Cerebellum (tissue), 4 donors: ENCODE measurements at places on chromosomes 13 and 19.

DNA sequence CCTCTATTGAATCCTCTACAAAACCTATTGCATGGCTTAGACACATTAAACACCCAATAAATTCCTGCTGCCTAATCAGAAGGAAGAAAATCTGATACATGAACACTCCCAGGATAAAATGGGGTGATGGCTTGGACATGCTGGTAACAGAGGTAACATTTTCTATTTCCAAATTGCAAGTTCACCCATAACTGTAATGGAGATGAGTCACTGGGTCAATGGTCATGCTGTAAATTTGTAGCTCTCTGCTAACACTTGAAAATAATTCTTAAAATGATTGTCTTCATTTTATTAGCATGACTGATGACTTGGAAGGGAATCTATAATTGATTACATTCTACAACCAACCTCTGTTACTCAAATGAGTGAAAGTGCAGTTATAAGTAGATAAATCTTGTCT is 434.1 kb downstream of the FGF14 start:
- DNase-seq, result no peak

GRCh38 chr13:104436555-104436954 is 1370.3 kb upstream of the SLC10A2 start:
- DNase-seq, result no peak

- DNase-seq, result no peak
Measured at GRCh38 chr13:112928972-112929782, 39.8 kb upstream of the MCF2L start.

- DNase-seq, result no peak
Measured at GRCh38 chr13:30739761-30740642, 4.7 kb downstream of the ALOX5AP start.

GRCh38 chr19:1999856-2000515 is 15.5 kb downstream of the BTBD2 start:
- DNase-seq, result peak; percentile 50

GRCh38 chr19:28855216-28855615 is 357.7 kb downstream of the UQCRFS1 start:
- DNase-seq, result no peak
